ENCODE measurements at places on chromosomes 5 and 9. TPM values are rescaled to one million over a fixed set of nuclear protein-coding genes. Genes with fewer than 3 reads are reported as not detected.

Gene CAMLG
- total RNA-seq = 28.5 TPM

Gene ROR2
- 0.27 TPM for total RNA-seq

Gene SDHA
- total RNA-seq = 223 TPM

Gene SOX30
- under 0.01 TPM for total RNA-seq

Gene ATP10B
- not detected for total RNA-seq

Gene RABGAP1
- total RNA-seq = 50.9 TPM

Gene FAM193B
- 35.5 TPM for total RNA-seq

Gene CYFIP2
- 191 TPM for total RNA-seq

Gene SAXO1
- total RNA-seq = under 0.01 TPM
